IMR-90 (cell line): ENCODE measurements at places on chromosomes 4 and X. TPM values are rescaled to one million over a fixed set of nuclear protein-coding genes. Genes with fewer than 3 reads are reported as not detected.

DNA sequence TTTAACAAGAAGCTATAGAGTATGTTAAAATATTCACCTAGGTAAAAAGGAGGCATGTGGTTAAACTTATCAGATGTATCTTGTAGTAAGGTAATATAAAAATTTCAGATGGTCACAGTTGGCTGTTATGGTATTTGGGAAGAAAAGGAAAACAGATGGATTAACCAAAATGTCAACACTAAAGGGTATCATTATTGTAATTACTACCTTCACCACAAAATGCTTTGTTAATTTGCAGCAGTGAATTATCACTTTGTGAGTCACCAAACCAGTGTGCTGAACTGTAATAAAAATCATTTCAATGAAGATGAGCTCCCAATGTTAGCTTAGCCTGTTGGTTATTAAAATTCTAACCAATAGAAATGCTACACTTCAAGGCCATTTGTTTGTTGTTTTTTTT lies 233.9 kb downstream of the RPA4 start:
- DNase-seq: no peak

DNA sequence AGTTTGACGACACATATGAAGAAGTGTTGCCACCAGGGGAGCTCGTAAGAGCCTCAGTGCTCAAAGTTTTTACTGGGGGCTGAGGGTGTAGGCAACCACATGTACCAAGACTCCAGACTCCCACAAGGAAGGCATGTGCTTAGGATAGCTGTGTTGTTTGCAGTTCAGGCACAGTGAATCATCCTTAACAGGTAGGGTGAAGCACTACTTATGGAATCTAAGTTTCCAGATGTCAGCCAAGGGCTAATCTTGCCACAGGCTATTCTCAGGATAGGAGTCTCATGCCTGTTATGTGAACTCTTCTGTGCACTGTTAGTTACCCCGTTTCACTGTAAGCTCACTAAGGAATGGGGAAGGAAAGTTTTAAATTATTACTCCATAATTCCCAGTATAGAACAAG lies 202.6 kb downstream of the TMA16 start:
- peak; percentile 88 for DNase-seq

DNA sequence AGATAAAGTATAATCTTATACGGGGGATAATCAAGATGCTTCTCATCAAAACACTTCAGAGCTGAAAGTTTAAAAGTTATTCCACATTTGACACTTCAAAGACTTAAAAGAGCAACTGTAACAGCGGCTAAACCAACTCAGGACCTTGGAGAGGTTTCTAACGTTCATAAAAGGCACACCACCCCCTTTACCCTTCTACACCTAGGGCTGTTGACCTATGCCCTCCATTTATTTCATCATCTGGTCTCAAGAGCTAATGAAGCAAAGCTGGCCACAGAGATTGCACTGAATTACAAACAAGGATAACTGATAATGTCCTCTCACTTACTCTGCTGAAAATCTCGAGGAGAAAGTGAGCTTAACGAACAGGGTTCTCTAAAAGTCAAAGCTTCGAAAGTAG lies 1.1 kb upstream of the RPS6KA6 start:
- no peak for DNase-seq

- no peak for DNase-seq
Observed at GRCh38 chrX:153651540-153652079, 4.6 kb downstream of the DUSP9 start.

- DNase-seq: peak; percentile 70
Observed at GRCh38 chrX:154840856-154841255, 6.4 kb upstream of the SMIM9 start.

Gene ZNF81
- polyA plus RNA-seq: 2.1 TPM in 2 replicates

Gene UNC5C
- under 0.01 TPM in 1 of 2 replicates, not detected in the other for polyA plus RNA-seq
